T-cell (primary cell): ENCODE measurements at places on chromosomes 11 and 22.

GRCh38 chr11:96333191-96333719 is 9.7 kb downstream of the MAML2 start:
- no peak for DNase-seq

GRCh38 chr11:31807799-31808667 is 3.1 kb downstream of the PAX6 start:
- no peak for DNase-seq

DNA sequence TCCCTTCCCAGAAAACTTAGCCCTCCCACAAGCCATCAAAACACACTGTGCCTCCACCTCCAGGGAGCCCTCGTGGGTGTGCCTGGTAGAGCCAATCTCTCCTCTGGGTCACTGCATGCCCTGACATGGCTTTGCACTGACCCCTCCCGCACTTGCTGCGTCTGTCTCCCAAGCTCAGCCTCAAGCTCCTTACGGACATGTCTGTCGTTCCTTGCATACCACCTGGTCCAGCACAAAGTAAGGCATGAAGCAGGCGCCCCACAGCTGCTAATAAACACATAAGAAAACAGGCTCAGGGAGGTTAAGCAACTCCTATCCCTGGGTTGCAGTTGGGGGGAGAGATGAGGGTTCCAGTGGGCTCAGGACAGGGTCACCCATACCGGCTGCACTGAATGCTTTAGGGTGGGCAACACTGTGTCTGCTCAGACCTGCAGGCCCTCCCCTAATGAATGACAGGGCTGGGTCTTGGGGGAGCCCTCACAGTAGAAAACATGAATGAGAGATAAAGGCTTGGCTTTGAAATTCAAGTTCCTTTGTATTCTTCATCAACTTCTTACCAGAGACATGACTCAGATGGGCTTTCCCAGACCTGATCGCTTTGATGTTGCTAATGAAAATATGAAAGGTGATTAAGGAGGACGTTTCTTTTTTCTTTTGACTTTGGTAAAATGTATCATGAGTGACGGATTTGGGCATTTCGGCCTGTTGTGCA is 38.0 kb downstream of the PHF21B start:
- no peak for DNase-seq

DNA sequence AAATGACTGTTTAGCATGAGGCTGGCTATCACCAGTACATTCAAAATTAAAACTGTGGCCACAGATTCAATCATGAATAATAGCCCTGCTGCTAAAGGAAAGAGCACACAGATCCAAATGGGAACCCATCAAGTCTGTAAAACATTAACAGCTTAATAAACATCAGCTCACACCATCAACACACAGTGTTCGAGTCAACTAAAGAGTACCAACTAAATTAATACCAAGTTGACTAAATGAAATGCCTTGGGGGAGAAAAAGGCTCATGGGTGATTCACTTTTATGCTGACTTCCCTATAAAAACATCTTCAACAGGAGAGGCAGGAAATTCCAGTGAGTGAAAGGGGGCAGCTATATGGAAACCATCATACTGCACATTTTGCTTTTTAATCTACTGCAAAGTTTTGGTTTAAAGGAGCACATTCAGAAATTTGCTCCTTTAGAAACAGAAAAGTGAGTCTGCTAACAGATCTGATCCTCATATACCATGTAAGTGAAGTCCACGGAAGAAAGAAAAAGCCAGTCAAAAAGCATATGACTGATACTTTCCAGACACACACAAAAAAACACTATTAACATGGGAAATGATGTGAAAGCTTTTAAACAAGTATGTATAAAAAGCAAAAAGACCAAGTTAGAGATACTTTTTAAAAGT is 16.3 kb downstream of the LGR4 start:
- no peak for DNase-seq

DNA sequence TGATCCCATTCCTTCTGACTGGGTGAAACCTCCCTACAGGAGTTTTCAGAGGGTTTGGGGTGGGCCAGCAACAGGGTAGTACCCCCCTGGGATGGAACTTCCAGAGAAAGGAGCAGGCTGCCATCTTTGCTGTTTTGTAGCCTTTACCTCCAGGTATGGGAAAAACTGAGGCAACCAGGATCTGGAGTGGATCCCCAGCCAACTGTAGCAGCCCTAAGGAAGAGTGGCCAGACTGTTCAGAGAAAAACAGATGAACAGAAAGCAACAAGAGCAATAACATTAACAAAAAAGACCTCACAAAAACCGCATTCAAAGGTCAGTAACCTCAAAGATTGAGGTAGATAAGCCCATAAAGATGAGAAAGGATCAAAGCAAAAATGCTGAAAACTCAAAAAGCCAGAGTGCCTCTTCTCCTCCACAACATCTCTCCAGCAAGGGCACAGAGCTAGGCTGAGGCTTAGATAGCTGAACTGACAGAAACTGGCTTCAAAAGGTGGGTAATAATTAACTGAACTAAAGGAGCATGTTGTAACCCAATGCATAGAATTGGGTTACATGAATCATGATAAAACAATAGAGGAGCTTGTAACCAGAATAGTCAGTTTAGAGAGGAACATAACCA is 1288.6 kb upstream of the CNTN5 start:
- no peak for DNase-seq

DNA sequence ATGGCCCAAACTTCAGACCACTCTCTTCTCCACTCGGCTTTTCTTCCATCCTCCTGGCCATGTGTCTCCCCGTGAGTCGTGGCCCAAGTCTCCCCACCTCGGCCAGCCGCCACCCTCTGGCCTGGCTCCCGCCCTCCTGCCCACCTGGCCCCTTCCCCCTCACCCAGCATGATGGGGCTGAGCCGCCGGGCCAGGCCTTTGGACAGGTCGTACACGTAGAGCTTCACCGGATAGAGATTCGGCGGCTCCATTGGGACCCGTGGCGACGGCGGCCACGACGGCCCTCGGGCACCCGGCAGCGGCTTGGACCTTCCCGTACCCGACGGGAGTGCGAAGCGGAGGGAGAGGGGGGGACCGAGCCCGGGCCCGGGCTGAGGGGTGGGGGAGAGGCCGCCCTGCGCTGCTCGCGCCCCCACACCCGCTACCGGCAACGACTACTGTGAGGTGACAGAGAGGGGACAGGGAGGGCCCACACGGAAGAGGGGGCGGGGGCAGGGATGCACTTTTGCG is at the start of gene DESI1:
Gene DESI1, minus strand, starts transcription at position 455 of the 510 bp plus-strand sequence. Its CDS starts 204 bp downstream, at position 251.
- no peak for DNase-seq

GRCh38 chr22:21622919-21623647 is 6.7 kb downstream of the YDJC start:
- no peak for DNase-seq

DNA sequence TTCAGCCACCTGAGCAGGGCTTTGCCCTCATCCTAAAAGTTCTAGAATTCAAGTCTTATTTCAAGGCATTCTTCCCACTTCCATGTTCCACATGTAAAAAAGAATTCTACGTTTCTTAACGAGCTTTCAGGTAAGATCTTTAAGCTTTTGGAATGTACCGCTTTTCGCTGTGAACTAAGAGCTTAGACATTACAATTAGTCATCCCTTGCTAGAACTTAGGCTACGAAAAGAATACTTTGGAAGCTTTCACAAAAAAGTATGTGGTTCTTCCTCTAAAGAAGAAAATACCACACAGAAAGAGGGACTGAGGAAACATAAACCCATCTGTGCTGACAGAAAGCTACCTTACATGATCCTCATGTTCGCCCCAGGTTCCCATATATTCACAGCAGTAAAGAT is 1.9 kb downstream of the NUMA1 start:
- no peak for DNase-seq

GRCh38 chr11:37710031-37710430 is 1112.0 kb upstream of the RAG2 start:
- DNase-seq, result no peak

GRCh38 chr22:43630451-43630850 is 181.7 kb downstream of the EFCAB6 start:
- no peak for DNase-seq
